Activated CD4-positive, alpha-beta memory T cell treated with anti-CD3 and anti-CD28 coated beads for 36 hours (primary cell): ENCODE measurements at places on chromosomes 2 and 18.

DNA sequence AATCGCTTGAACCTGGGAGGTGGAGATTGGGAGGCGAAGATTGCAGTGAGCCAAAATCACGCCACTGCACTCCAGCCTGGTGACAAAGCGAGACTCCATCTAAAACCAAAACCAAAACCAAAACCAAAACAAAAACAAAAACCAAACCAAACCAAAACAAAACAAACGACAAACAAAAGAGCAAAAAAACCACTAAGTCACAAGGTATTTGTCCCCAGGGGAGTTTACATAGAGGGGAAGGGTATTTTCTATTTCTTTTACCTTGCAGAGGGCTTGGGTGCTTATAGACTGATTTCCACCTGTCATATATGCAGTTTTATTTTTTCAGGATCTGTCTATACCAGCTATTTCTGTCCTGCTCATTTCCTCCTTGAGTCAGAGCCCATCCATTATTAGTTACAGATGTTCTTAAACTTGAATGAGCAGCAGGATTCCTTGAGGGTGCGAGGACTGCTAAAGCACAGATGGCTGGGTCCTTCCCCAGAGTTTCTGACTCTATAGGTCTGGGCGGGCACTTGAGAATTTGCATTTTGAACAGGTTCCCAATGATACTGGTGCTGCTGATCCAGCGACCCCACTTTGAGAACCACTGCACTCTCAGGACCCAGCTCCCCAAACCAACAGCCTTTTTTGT, 102.2 kb upstream of the UXS1 start:
- DNase-seq = no peak

DNA sequence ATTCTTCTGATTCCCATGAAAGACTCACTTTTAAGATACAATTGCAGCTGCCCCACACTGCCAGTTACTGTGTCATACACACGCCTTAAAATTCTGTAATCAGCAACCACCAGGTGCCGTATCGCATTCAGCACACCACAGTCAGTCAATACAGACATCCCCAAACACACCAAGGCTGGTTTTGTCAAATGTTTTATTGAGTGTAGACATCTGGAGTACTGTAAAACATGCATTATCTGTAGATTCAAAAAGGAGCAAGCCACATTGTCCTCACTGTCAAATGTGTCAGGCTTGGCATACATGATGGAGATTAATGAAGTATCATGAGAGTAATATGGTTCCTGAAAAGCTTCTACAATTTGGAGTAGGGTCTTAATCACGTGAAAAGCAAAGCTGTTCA, 109.7 kb upstream of the SP3 start:
- DNase-seq = no peak

GRCh38 chr2:172775319-172775718, 39.7 kb downstream of the RAPGEF4 start:
- no peak for DNase-seq

DNA sequence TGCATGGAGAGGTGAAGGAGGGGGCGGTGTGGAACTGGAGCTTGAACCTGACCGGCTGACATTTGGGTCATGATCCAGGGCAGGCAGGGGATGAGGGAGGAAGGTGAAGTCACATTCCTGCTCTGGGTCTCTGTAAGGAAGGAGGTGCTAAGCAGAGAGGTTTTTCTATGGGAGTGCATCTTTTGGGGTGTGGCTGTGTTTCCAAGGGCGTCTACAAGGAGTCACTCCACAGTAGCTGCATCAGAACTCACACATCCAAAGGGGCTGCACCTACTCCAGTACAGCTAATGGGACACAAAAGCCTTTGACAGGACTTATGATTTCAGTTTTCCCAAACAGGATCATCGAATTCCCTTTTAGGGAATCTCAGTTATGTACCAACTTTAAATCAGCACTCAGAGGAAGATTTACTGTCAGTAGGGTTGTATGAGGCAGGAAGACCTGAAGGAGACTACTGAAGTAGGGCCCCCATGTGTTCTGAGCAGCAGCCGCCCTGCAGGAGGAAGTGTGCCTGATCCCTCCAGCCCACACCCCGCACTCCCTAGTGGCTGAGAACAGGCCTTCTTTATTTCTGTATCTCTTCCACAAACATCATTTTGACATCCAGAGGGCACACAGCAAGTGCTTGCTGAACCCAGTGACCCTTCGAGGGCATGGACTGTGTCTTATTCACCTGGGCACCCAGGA, 137.2 kb downstream of the CELF4 start:
- no peak for DNase-seq

DNA sequence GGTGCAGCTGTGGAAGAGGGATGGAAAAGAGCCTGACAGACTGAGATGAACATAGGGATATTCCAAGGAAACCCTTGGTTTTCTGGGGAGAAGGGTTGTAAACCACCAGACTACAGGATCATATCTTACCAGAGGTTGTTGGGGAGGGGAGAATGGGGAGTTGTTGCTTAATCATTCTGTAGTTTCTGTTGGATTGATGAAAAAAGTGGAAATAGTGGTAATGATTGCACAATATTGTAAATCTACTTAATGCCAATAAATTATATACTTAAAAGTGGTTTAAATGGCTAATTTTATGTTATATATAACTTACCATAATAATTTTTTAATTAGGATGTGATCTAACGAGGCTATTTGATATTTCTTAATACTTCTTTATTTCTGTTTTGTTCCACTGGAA, 800.9 kb downstream of the BCL11A start:
- DNase-seq = no peak

GRCh38 chr2:166410828-166411472, 35.2 kb upstream of the SCN9A start:
- no peak for DNase-seq

GRCh38 chr2:71379086-71379485, 47.5 kb downstream of the ZNF638 start:
- DNase-seq = no peak

GRCh38 chr2:216914491-216914890, 54.6 kb upstream of the TNP1 start:
- no peak for DNase-seq

- no peak for DNase-seq
These were observed 256.0 kb upstream of the HNMT start for GRCh38 chr2:137708311-137708710.

GRCh38 chr2:100588071-100588786, 25.4 kb downstream of the PDCL3 start:
- peak; percentile 34 for DNase-seq

DNA sequence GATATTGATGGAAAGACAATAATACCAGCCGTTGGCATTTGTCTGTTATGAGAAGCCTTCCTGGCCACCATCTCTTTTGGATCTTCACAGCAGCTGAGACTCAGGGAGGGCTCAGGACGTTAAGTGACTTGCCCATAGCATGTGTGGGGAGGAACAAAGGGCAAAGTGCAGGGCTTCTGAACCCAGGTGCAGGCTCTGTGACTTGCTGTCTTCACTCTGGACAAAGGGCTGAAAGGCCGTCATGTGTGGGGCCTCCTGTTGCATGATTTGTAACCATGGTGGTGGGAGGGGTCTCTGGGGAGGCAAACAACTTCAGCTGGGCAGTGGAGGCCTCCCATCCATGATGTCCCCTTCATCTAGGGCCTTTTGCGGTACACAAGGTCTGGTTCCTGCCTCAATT, 65.5 kb upstream of the SIX2 start:
- no peak for DNase-seq

- DNase-seq = no peak
These were observed 97.0 kb upstream of the SMAD2 start for GRCh38 chr18:48027401-48027963.

GRCh38 chr18:35289293-35289692, 736 bp downstream of the ZSCAN30 start:
- DNase-seq = no peak

- no peak for DNase-seq
These were observed 499.0 kb downstream of the TXNL1 start for GRCh38 chr18:56139372-56139771.

- DNase-seq = no peak
These were observed 54.0 kb upstream of the OTX1 start for GRCh38 chr2:62996534-62997186.

GRCh38 chr18:57544936-57545660, 41.4 kb downstream of the FECH start:
- DNase-seq = no peak
